ENCODE measurements at places on chromosomes 16 and 17.

- no peak for DNase-seq
Observed at GRCh38 chr16:72853575-72854266, 194.2 kb downstream of the ZFHX3 start.

DNA sequence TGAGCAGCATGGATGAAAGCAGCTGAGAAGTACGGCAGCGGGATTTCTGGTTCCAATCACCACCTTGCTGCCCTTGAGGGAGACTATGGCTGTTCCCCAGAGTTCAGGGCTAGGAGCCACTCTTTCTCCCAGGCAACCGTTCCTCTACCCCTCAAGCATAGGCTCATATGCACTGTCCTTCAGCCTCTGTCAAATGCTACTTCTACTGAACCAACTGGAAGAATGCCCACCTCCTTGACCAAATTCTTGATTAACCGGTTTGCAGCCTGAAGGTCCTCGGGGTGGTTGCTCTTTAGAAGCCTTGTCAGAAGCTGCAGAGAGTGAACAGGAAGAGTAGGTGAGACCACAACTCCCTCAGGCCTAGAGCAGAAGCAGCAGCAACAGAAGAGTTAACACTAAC lies 23.8 kb downstream of the GGA2 start:
- no peak for DNase-seq

DNA sequence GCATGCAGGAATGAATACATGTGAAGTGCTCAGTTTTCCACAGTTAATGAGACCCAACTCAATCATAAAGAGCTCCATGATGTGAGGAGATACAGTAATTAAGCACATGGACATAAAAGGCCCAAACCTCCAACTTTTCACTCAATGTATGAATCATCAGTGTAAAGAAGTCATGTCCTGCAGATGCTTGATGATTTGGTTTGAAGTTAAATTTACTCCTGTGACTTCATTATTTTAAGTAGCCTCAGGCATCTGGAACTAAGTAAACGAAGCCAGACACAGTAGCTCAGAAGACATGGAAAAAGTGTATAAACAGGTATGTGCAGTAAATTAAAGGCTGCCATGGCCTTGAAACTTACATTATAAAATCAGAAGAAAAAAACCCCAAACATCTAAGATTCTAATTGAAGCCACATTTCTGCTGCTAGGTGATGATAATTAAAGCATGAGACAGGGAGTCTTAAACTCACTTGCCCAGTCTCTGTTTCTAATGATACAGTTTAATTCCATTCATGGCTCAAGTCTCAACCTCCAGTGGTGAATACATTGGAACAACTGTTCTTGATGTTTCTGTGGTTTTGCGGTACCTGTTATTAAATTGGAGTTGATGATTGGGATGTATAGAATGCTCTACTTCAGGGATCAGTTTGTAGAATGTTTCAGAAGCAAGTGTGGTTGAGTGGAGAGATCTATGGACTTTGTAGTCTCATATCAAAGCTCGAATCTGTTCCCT lies 28.9 kb upstream of the CCL2 start:
- peak; percentile 96 for DNase-seq

GRCh38 chr17:77125432-77125901 lies 15.3 kb upstream of the SEC14L1 start:
- peak; percentile 93 for DNase-seq

- peak; percentile 95 for DNase-seq
Observed at GRCh38 chr16:66511602-66512271, 38.2 kb downstream of the TK2 start.

GRCh38 chr16:51538707-51539498 lies 387.8 kb upstream of the SALL1 start:
- DNase-seq: peak; percentile 99

- no peak for DNase-seq
Observed at GRCh38 chr16:61005952-61006351, 1030.3 kb downstream of the CDH8 start.

DNA sequence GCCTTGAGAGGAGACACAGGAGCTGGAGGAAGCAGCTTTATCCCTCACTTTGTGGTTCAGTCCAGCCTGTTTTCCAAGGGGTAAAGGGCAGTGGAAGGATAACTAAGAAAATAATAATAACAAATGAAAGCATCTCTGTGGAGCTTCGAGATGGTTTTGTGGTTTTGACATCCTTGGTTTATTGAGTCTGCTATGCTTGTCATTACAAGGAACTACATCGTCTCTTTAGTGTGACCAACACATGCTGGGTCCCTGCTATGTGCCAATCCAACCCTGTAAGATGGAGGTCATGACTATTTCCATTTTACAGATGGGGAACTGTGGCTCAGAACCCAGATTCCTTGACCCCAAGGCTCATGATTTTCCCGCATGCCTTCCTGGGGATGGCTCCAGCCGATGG lies 124.8 kb downstream of the MRM1 start:
- DNase-seq: no peak

GRCh38 chr17:73650617-73651200 lies 6.5 kb upstream of the SDK2 start:
- DNase-seq: no peak

GRCh38 chr17:77894126-77894956 lies 64.2 kb upstream of the TNRC6C start:
- DNase-seq: no peak

GRCh38 chr16:775236-775796 lies 12.9 kb downstream of the RPUSD1 start:
- DNase-seq: no peak

GRCh38 chr17:9098242-9098825 lies 77.0 kb downstream of the NTN1 start:
- no peak for DNase-seq

DNA sequence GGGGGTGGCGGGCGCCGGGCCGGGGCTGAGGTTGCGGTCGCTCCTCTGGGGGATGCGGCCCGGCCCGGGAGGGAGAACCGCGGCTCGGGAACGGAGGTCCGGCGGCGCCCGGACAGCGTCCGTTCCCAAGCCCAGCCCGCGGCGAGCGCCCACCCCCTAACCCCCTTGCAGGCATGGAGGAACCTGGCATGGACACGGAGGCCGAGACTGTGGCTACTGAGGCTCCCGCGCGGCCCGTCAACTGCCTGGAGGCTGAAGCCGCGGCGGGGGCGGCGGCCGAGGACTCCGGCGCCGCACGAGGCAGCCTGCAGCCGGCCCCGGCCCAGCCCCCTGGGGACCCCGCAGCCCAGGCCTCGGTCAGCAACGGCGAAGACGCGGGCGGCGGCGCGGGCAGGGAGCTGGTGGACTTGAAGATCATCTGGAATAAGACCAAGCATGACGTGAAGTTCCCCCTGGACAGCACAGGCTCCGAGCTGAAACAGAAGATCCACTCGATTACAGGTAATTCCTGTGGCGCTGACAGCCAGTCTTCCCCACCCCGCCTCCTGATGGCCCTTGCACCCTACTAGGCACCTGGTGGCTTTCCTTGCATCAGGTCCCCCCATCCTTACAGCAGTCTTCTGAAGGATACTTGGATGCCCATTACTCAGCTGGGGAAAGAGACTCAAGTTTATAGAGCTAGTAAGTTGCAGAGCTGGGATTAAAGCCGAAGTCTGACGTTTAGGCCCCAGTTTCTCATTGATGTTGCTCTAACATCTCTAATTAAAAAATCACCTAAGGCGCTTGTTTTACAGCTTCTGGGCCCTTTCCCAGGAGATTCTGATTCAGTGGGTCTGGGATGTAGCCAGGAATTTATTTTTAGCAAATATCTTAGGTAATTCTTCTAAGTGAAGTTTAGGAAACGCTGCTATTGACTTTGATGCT lies 514 bp downstream of the UBFD1 start:
- DNase-seq: peak; percentile 43

- no peak for DNase-seq
Observed at GRCh38 chr17:80876950-80877728, 114.5 kb upstream of the CHMP6 start.

DNA sequence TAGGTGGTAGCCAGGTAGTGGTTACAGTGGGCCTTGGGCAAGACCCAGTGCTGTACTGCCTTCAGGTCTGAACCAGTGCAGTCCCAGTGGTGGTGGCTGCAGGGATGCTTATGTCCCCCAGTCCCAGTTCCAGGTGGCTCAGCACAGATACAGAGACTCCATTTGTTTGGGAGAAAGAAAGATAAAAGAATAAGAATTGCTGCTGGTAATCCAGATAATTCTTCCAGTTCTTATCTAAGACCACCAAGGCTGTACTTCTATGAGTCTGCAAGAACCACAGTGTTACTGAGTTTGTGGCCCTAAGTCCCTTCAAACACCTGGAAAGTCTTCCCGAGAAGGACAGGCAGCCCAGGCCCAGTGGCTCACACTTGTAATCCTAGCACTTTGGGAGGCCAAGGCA lies 33.9 kb upstream of the ATP2C2 start:
- no peak for DNase-seq

DNA sequence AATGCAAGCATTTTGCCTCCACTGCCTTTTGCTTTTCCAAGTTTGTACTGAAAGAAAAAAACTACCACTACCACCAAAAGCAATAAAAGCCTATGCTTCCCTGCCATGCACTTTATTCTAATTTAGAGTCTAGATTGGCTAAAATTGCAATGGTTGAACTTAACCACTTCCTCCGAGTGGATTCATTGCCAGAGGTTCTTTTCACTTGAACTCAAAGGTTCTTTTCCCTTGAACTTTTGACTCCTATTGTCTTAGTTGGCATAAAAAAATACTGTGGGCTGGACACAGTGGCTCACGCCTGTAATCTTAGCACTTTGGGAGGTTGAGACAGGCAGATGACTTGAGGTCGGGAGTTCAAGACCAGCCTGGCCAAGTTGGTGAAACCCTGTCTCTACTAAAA lies 319.8 kb upstream of the GOT2 start:
- no peak for DNase-seq

DNA sequence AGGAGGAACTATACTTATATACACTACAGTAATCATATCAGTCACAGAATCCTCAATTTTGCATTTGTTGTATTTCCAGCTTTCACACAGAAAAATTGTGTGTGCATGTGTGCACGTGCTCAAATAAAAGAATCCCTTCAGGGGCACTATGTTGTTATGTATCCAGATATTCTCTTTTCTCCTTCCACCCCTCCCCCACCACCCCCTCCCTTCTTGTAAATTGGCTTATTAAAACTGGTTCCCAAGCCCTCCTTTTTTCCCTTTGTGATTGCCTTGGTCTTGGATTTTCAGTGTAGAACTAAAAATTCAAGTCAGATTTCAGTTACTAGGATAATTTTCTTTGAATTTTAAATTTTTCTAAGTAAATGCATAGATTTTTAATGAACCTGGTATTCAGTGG lies 86.3 kb downstream of the WNT3 start:
- no peak for DNase-seq

DNA sequence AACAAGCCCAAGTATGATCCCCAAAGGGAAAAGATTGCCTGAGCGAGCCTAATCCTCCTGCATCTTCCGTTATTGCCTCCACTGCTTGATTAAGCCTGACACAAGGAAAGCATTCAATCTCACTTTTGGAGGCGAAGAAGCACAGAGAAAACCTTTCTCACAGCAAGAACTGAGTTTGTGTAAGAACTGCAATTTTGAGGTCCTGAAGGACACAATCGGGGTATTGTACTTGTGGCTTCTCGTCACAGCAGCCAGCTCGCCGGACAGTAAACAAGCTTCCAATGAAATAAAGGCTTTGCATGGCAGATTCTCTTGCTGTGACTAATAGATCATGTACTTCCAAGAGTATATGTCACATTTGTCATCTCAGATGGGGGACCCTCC lies 18.7 kb upstream of the FOXF1 start:
- DNase-seq: no peak

- DNase-seq: peak; percentile 56
Observed at GRCh38 chr16:70529051-70529777, 5.6 kb downstream of the SF3B3 start.

DNA sequence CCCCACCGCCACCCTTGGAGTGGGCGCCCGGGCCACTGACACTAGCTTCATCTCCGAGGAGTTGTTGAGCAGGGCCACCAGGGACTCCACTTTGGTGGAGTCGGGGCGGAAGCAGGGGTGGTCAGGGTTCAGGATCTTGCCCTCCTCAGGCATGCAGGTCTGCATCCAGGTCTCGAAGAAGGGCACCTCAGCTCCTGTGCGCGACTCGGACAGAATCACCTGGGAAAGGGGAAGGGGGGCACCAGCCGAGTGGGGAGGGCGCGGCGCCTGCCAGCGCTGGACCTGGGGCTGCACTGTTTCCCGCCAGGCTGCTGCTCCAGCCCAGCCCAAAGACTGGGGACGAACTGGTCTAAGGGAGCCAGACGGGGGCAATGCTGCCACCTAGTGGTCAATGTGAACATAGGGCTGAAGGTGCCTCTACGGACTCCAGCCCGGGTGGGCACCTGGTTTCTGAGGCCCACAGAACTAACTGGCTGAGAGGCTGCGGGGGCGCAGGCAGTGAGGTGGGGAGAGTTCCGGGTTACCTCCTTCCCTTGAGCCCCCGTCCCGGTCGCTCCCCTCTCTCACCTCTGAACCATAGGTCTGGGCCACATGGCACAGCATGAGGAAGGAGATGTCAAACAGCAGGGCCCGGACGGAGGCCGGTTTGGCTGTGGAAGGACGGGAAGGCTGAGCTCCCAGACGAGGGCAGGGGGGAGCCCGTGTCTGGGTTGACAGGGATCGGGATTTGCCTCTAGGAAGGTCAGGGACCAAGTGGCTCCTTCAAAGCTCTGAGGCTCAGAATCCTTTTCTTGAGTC lies 11.8 kb downstream of the CSF3 start:
- peak; percentile 77 for DNase-seq

- no peak for DNase-seq
Observed at GRCh38 chr17:75738218-75738802, 17.1 kb downstream of the ITGB4 start.

GRCh38 chr17:82061047-82061925 lies 4.3 kb downstream of the DUS1L start:
- DNase-seq: no peak

Measured in RPMI7951 (cell line).